Nephron progenitor cell (in vitro differentiated cells): ENCODE measurements at places on chromosomes 6 and 20.

GRCh38 chr6:136945072-136945471 lies 23.0 kb downstream of the SLC35D3 start:
- DNase-seq: no peak

DNA sequence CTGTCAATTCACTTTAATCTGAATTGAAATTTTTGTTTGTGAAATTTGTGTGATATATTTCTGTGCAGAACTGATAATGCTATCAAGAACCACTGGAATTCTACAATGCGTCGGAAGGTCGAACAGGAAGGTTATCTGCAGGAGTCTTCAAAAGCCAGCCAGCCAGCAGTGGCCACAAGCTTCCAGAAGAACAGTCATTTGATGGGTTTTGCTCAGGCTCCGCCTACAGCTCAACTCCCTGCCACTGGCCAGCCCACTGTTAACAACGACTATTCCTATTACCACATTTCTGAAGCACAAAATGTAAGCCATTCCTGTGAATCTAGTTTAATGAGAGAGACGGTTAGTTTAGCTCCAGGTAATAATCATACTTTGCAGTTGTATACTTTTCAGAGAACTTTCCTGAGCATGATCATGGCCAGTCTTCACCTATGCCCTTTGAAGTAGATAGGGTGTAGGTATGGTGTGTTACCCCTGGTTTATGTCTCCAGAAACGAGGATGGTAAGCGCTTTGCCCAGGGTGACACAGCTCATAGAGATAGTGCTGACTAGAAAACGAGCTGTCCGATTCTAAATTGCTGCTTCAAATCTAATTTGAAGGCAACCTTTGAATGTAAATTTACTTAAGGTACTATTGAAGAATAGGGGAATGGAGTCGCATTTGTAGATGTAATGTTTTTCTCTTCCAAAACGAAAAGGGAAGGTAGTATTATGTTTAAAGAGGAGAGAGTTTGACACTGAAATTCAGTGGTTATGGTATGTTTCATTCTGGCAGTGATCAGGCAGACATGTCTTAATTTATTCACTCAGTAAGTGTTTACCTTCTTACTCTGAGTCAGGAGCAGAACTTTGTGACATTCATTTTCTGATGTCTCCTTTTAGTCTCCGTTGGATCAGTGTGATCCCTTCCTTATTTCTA lies 11.4 kb downstream of the MYB start:
- no peak for DNase-seq

- no peak for DNase-seq
Measured at GRCh38 chr20:20037960-20038359, 14.3 kb downstream of the CRNKL1 start.

DNA sequence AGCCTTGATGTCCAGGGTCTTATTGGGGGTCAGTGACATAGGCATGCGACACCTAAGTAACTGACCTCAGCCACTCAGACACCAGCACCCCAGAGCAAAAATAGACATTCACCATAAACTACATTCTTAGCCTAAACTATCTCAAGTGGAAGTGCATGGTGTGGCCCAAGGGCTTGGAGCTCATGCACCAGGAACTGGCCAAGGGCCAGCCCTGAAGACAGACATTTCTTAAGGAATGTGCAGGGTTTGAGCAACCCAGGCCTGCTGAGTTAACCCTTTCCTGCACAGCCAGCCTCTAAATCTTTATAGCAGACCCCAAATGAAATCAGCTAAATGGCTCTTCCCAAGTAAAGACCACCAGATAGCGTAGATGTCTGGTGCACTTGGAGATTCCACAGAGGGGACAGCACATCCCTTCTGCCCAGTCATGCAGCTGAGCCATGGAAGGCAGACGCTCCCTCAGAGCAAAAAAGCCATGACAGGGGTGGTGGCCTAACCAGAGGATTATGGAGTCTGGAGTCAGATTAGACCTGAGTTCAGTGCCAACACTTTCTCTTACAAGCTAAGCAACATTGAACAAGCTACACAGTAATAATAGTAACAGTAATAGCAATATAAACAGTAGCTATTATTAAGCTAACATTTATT lies 222.6 kb downstream of the ZMYND8 start:
- no peak for DNase-seq

- DNase-seq: no peak
Measured at GRCh38 chr6:131754715-131755567, 44.1 kb upstream of the CTAGE9 start.

GRCh38 chr6:128925765-128926164 lies 42.8 kb downstream of the LAMA2 start:
- DNase-seq: no peak

- DNase-seq: no peak
Measured at GRCh38 chr20:42218621-42219374, 600.6 kb upstream of the CHD6 start.

GRCh38 chr20:42740226-42740870 lies 449.4 kb downstream of the PTPRT start:
- no peak for DNase-seq

DNA sequence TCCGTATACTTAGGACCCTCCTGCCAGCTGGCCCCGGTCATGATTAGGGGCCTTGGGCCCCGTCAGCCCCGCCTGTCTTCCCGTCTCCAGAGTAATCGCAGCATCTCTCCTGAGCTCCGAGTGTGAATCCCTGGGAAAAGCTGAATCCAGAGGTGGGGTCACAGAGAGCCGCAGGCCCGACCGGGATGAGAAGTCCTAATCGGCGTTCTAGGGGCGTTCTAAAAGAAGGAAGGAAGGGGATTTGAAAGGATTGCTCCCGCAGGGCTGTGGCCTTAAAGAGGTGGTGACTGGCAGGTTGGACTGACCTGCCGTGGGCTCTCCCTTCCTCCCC lies 371 bp downstream of the HMGN4 start:
- DNase-seq: no peak

GRCh38 chr6:78383968-78384367 lies 483.4 kb upstream of the IRAK1BP1 start:
- DNase-seq: no peak

DNA sequence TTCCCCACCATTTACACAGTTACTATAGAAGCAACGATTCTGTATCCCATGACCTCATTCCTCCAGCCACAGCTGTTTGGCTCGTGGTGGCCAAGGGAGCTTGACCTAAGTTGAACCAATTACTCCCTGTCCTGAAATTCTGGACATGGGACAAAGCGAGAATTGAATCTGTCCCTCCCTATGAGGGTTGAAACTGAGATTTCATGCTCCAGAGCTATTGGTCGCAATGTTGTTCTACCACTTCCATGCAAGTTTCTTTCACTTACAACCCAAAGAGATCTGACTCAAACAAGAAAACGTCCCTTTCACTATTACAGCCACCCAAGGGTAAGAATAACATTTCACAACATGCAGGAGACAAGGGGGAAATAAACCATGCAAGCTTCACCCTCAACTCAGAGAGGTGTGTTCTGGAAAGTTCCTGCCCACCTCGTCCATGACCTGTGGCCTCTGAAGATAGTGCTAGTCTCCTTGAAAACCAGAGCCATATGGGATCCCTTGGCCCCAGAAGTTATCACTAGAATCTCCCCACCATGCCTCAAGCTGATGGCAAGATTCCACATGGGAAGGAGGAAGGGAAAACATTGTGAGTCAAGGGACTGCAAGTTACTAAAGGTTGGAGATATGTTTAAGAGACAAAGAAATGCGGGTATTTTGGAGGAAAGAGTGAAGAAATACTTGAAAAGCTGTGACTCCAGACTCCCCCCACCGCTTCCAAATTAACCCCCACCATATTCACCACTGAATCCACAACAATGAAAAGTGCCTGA lies 74.5 kb upstream of the SRSF6 start:
- no peak for DNase-seq

GRCh38 chr6:98769546-98769945 lies 64.8 kb upstream of the POU3F2 start:
- no peak for DNase-seq
